Neural progenitor cell (in vitro differentiated cells): ENCODE measurements at places on chromosomes 3 and 15. TPM values are rescaled to one million over a fixed set of nuclear protein-coding genes. Genes with fewer than 3 reads are reported as not detected.
A peak's percentile ranks its signal among the peaks of the same experiment; 100 is the strongest.

DNA sequence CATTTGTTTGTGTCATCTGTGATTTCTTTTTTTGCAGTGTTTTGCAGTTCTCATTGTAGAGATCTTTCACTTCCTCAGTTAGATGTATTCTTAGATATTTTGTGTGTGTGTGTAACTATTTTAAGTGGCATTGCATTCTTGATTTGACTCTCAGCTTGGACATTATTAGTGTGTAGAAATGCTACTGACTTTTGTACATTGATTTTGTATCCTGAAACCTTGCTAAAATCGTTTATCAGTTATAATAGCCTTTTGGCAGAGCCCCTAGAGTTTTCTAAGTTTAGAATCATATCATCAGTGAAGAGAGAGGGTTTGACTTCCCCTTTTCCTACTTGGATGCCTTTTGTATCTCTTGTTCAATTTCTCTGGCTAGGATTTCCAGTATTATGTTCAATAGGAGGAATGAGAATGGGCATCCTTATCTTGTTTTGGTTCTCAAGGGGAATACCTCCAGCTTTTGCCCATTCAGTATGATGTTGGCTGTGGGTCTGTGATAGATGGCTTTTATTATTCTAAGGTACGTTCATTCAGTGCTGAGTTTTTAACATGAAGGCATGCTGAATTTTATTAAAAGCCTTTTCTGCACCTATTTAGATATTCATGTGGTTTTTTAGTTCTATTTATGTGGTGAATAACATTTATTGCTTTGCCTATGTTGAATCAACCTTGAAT, 211.7 kb downstream of the MBNL1 start:
- no peaks in the 10 kb centered on the region for H3K36me3 ChIP-seq
- no peak for DNase-seq
- H3K27me3 ChIP-seq: no peaks in the 10 kb centered on the region
- H3K4me1 ChIP-seq: no peaks in the 10 kb centered on the region
- H3K4me3 ChIP-seq: no peak overlapping the region
- H3K27ac ChIP-seq: no peak overlapping the region

- DNase-seq: no peak
- H3K4me1 ChIP-seq: no peaks in the 10 kb centered on the region
- no peaks in the 10 kb centered on the region for H3K27me3 ChIP-seq
Observed at GRCh38 chr15:92772626-92773244, 117.2 kb upstream of the FAM174B start.

DNA sequence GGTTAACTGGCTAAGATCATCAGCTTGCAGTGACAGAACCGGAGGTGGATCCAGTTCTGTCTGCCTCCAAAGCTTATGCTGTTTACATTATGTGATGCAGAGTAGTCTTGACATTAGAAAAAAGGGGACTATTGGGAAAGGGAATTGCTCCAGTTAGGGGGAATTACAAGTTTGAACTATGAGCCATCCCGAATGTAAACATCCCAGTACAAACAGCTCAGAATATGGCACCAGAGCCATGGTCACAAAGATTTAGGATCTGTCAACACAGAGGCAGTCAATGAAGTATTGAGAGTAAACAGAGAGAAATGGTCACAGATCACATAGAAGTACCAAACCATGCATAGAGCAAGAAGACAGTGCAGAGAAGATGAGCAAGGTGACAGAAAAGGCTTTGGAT, 39.8 kb upstream of the CRTC3 start:
- no peaks in the 10 kb centered on the region for H3K36me3 ChIP-seq
- DNase-seq: no peak
- H3K27me3 ChIP-seq: no peaks in the 10 kb centered on the region
- no peak overlapping the region for H3K4me3 ChIP-seq
- H3K27ac ChIP-seq: no peak overlapping the region
- no peaks in the 10 kb centered on the region for H3K4me1 ChIP-seq

The NUSAP1 gene
- 388 and 525 TPM in 2 replicates for total RNA-seq

DNA sequence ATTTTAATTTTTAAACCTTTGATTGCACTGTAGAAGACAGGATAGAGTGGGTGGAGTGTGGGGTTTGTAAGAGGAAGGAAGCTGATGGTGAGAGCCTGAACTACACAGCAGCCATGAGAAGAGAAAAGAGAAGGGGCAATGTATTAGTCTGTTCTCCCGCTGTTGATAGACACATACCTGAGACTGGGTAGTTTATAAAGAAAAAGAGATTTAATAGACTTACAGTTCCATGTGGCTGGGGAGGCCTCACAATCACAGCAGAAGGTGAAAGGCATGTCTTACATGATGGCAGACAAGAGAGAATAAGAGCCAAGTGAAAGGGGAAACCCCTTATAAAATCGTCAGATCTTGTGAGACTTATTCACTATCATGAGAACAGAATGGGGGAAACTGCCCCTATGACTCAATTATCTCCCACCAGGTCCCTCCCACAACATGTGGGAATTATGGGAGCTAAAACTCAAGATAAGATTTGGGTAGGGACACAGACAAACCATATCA, 37.3 kb downstream of the STARD5 start:
- no peaks in the 10 kb centered on the region for H3K4me1 ChIP-seq
- no peak overlapping the region for H3K4me3 ChIP-seq
- no peaks in the 10 kb centered on the region for H3K36me3 ChIP-seq
- no peak overlapping the region for H3K27ac ChIP-seq
- no peaks in the 10 kb centered on the region for H3K27me3 ChIP-seq
- DNase-seq: no peak

- no peaks in the 10 kb centered on the region for H3K4me1 ChIP-seq
- no peak for DNase-seq
- H3K27me3 ChIP-seq: no peaks in the 10 kb centered on the region
Observed at GRCh38 chr3:108838436-108838835, 15.8 kb downstream of the TRAT1 start.

GRCh38 chr3:37863949-37864822, 2.5 kb downstream of the CTDSPL start:
- no peak overlapping the region for H3K27ac ChIP-seq
- H3K4me1 ChIP-seq: peaks cover 13% of the 10 kb centered on the region
- DNase-seq: no peak
- peaks cover 11% of the 10 kb centered on the region for H3K27me3 ChIP-seq

The GOLGA8T gene
- not detected in 2 replicates for total RNA-seq

GRCh38 chr3:193819117-193820010, 226.4 kb downstream of the OPA1 start:
- peaks cover 49% of the 10 kb centered on the region for H3K4me1 ChIP-seq
- H3K27ac ChIP-seq: no peak overlapping the region
- H3K36me3 ChIP-seq: no peaks in the 10 kb centered on the region
- H3K27me3 ChIP-seq: no peaks in the 10 kb centered on the region

GRCh38 chr3:130857336-130858026, 36.4 kb upstream of the ATP2C1 start:
- H3K27me3 ChIP-seq: no peaks in the 10 kb centered on the region
- no peak overlapping the region for H3K27ac ChIP-seq
- no peaks in the 10 kb centered on the region for H3K36me3 ChIP-seq
- DNase-seq: no peak
- H3K4me3 ChIP-seq: no peak overlapping the region
- peaks cover 7% of the 10 kb centered on the region for H3K4me1 ChIP-seq

GRCh38 chr3:31305340-31305739, 227.4 kb upstream of the STT3B start:
- no peak overlapping the region for H3K4me3 ChIP-seq
- H3K27ac ChIP-seq: no peak overlapping the region
- H3K36me3 ChIP-seq: no peaks in the 10 kb centered on the region
- no peaks in the 10 kb centered on the region for H3K27me3 ChIP-seq
- DNase-seq: peak; percentile 39
- H3K4me1 ChIP-seq: peaks cover 10% of the 10 kb centered on the region

GRCh38 chr3:105911496-105911895, 42.7 kb upstream of the CBLB start:
- DNase-seq: no peak
- H3K27ac ChIP-seq: no peak overlapping the region
- no peaks in the 10 kb centered on the region for H3K27me3 ChIP-seq
- no peaks in the 10 kb centered on the region for H3K36me3 ChIP-seq
- H3K4me3 ChIP-seq: no peak overlapping the region

GRCh38 chr3:144948711-144949110, 977.1 kb downstream of the DIPK2A start:
- H3K4me3 ChIP-seq: no peak overlapping the region
- DNase-seq: no peak
- H3K4me1 ChIP-seq: no peaks in the 10 kb centered on the region
- H3K27ac ChIP-seq: no peak overlapping the region

- H3K27me3 ChIP-seq: no peaks in the 10 kb centered on the region
- H3K4me1 ChIP-seq: no peaks in the 10 kb centered on the region
- H3K36me3 ChIP-seq: no peaks in the 10 kb centered on the region
- H3K27ac ChIP-seq: no peak overlapping the region
- DNase-seq: no peak
Observed at GRCh38 chr3:165617134-165617533, 220.1 kb downstream of the BCHE start.

The ZNF717 gene
- total RNA-seq: 9.9 and 14.6 TPM in 2 replicates

- no peaks in the 10 kb centered on the region for H3K36me3 ChIP-seq
- no peak overlapping the region for H3K27ac ChIP-seq
- peaks cover 16% of the 10 kb centered on the region for H3K4me1 ChIP-seq
- no peak for DNase-seq
Observed at GRCh38 chr15:92709110-92709790, 53.7 kb upstream of the FAM174B start.

- no peaks in the 10 kb centered on the region for H3K27me3 ChIP-seq
- no peak overlapping the region for H3K4me3 ChIP-seq
- no peak for DNase-seq
- H3K27ac ChIP-seq: no peak overlapping the region
Observed at GRCh38 chr15:39438799-39439592, 141.9 kb upstream of the THBS1 start.

DNA sequence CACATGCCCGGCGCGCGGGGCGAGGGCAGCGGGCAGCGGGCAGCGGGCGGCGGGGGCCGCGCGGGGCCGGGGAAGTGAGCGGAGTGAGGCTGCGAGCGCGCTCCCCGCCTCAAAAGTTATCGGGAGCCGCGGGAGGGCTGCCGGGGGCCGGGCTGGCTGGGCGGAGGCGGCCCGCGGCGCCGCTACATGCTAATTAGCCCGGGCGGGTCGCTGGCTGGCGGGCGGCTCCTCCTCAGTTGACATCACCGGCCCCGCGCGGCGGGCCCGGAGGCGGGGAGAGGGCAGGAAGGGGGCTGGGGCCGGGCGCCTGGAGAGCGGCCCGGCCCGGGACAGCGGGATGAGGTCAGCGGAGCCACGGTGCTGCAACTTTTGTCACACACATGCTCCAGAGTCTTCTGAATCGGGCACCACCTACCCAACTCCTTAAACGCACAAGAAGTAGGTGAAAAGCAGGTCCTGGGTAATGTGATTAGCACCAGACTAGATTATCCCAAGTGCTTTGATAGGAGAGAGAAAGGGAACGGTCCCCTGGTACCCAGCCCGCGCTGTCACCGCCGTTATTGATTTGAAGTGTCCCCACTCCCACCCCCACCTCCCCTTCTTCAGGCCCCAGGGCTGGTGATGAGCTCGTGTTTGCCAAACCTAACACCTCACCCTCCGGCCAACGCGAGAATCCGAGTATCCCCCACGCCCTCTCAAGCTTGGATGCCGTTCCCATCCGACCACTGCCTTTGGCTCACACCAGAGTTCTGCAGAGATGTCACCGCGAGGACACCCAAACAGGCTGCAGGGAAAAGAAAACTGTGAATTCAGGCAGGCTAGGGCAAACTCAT, at the start of gene HEG1:
TSS of gene HEG1 (minus strand) at position 85 of the 833 bp plus-strand sequence. CDS start 107 bp downstream, outside the sequence.
- peak within 1 kb of the TSS; percentile 80 for H3K4me3 ChIP-seq
- H3K27ac ChIP-seq: no peak within 1 kb of the TSS
- no peaks in the 10 kb centered on the region for H3K36me3 ChIP-seq
- peaks cover 53% of the 10 kb centered on the region for H3K27me3 ChIP-seq

The SERPINI2 gene
- not detected in 2 replicates for total RNA-seq

DNA sequence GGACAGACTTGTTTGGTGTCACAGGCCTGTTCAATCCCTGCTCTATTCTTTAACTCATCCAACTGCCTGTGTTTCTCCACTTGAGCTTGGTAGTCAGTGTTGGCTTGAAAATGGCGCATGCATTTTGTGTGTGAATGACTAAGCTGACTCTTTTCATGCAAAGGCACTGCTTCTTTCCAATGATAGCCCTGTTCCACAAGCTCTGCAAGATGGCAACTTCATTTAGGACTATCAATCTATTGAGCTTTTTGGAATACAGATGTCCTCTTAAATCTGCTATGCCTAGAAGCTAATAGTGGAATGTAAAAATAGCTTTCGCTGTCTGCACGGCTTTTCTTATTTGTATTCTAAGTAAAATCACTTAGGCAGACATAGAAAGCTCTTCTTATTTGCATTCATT, 33.6 kb upstream of the SYNPR start:
- DNase-seq: no peak
- no peak overlapping the region for H3K27ac ChIP-seq
- H3K4me3 ChIP-seq: no peak overlapping the region
- H3K4me1 ChIP-seq: peaks cover 9% of the 10 kb centered on the region

- no peaks in the 10 kb centered on the region for H3K27me3 ChIP-seq
- H3K4me1 ChIP-seq: no peaks in the 10 kb centered on the region
- no peak for DNase-seq
- H3K27ac ChIP-seq: no peak overlapping the region
- no peaks in the 10 kb centered on the region for H3K36me3 ChIP-seq
Observed at GRCh38 chr3:142990721-142991120, 10.6 kb upstream of the U2SURP start.

- H3K27ac ChIP-seq: peak overlapping the region; percentile 84
- no peaks in the 10 kb centered on the region for H3K27me3 ChIP-seq
- no peak for DNase-seq
- no peak overlapping the region for H3K4me3 ChIP-seq
- no peaks in the 10 kb centered on the region for H3K36me3 ChIP-seq
Observed at GRCh38 chr15:36942248-36942827, 158.0 kb downstream of the MEIS2 start.

The TMC3 gene
- 0.09 and 0.13 TPM in 2 replicates for total RNA-seq

DNA sequence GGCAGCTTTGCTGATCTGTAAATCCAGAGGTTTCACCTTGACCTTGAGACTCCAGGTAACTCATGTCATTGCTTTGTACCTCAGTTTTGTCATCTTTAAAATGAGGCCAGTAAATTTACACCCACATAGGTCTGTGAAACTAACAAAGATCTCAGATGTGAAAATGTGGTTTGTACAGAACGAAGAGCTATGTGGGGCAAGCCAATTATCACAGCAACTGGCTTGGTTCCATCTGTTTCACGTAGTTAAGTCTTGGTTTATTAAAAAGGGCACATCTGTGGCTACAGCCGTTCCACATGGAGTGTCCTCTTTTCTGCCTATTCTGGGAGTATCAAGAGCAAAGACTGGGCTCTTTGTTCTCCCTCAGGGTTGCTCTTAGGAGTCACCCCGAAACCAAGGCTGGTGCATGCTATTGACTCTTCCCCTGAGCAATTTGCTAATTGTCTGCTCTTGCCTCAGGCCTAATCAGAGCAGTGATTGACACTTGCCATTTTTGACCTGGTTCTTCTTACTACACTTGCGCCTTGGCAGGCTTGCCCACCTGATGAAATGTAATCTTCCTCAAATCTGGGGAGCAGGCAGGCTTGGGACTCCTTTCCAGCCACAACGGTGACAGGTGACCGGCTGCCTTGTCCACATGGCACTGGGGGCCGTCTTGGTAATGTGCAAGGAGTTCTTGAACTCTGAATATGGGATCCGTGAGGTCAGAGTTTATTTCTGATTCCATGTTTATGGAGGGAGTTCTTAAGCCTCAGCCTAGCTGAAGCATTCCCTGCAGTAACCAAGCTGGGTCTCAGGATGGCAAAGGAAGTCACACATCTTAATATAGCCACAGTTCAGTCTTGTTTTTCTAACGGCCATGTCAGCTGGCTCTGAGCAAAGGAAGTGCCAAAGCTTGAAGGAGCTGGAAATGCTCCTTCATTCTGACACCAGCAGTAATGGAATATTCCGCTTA, 40.1 kb downstream of the EAF1 start:
- H3K27ac ChIP-seq: no peak overlapping the region
- no peak overlapping the region for H3K4me3 ChIP-seq
- no peaks in the 10 kb centered on the region for H3K4me1 ChIP-seq
- no peaks in the 10 kb centered on the region for H3K36me3 ChIP-seq
- no peaks in the 10 kb centered on the region for H3K27me3 ChIP-seq
